ENCODE measurements at places on chromosomes 6 and 20. TPM values are rescaled to one million over a fixed set of nuclear protein-coding genes. Genes with fewer than 3 reads are reported as not detected.

GRCh38 chr6:42449917-42450476, 1.7 kb downstream of the TRERF1 start:
- peak overlapping the region; percentile 83 for H3K4me3 ChIP-seq
- H3K27me3 ChIP-seq: peaks cover 5% of the 10 kb centered on the region
- peak overlapping the region; percentile 80 for H3K27ac ChIP-seq
- peaks cover 58% of the 10 kb centered on the region for H3K4me1 ChIP-seq
- no peak for DNase-seq
- H3K36me3 ChIP-seq: peaks cover 21% of the 10 kb centered on the region

Gene PCSK2
- total RNA-seq: not detected

Gene CD164
- total RNA-seq: 209 TPM

DNA sequence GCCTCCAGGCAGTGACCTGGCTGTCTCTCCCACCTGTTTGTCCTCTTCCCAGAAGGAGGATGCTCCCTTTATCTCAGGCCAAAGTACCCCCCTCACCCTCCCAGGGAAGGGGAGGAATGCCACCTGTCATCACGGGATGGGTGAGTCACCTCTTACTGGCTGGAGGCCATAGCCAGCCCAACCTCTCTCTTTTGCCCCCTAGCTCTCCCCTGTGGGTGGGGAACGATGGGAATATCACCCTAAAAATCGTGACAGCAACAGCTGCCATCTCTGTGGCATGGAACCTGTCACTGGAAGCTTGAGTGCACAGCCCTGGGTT, 137.5 kb upstream of the PTPN1 start:
- DNase-seq: no peak
- H3K27me3 ChIP-seq: peaks cover 2% of the 10 kb centered on the region
- no peaks in the 10 kb centered on the region for H3K4me1 ChIP-seq
- H3K4me3 ChIP-seq: no peak overlapping the region
- H3K27ac ChIP-seq: no peak overlapping the region

DNA sequence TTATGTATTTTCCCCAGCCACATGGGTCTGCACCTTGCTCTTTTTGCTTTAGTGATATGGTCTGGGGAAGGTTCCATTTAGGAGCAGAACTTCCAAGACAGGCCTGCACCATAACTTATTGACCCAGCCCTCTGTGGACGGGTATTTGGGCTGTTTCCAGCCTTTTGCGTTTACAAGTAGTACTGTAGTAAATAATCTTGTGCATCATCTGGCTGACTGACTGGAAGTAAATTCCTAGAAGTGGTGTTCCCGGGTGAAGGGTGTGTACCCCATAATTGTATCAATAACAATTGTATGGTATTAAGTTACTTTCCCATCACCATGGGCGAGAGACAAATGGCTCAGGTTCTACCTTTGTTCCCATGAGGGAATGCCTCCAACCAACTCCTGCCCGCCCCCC, 31.6 kb downstream of the SPDEF start:
- no peaks in the 10 kb centered on the region for H3K36me3 ChIP-seq
- H3K27ac ChIP-seq: no peak overlapping the region
- H3K4me3 ChIP-seq: no peak overlapping the region
- H3K27me3 ChIP-seq: no peaks in the 10 kb centered on the region
- peaks cover 3% of the 10 kb centered on the region for H3K4me1 ChIP-seq
- DNase-seq: no peak

GRCh38 chr6:18601516-18602020, 214.4 kb downstream of the RNF144B start:
- no peaks in the 10 kb centered on the region for H3K36me3 ChIP-seq
- no peak overlapping the region for H3K4me3 ChIP-seq
- DNase-seq: no peak
- H3K4me1 ChIP-seq: no peaks in the 10 kb centered on the region

DNA sequence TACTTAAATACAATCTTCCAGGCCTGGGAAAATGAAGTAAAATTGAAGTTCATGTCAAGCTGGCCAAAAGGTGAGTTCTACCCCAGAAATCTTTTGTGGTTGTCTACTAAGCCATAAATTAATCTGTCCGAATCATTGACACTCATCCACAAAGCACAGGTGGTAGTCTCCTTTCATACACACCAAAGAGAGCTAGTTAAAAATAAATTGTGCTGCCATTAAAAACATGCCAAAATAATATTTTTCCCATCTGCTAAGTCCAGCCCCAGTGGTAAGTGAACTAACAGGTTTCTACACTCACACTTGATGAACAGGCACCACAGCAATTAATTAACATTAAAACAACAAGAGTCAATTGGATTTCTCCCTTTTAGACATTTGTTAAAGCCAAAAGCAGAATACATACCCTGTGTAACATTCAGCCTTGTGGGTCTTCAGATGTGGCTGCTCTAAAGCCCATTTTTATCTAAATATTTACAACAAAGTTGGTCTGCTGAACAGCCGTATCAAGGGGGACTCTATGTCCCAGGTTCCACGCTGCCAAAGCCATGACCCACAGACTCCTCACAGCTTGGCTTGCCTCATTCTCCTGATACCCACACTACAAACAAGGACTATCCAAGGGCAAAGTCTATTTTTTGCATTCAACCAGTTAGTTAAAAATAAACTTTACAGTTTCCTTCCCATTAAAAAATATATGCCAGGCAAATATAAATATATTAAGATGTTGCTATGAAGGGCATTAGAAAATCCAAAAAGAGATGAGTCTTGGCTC, 490.4 kb downstream of the BMP2 start:
- no peaks in the 10 kb centered on the region for H3K27me3 ChIP-seq
- no peak overlapping the region for H3K4me3 ChIP-seq
- no peaks in the 10 kb centered on the region for H3K4me1 ChIP-seq
- no peak for DNase-seq
- H3K36me3 ChIP-seq: no peaks in the 10 kb centered on the region

Gene PI3
- not detected for total RNA-seq

- H3K27me3 ChIP-seq: peaks cover 2% of the 10 kb centered on the region
- H3K4me3 ChIP-seq: no peak overlapping the region
- H3K4me1 ChIP-seq: peaks cover 16% of the 10 kb centered on the region
- no peaks in the 10 kb centered on the region for H3K36me3 ChIP-seq
- no peak overlapping the region for H3K27ac ChIP-seq
These were observed 141.7 kb downstream of the CD164 start for GRCh38 chr6:109240370-109241084.

Gene VGLL2
- total RNA-seq: not detected

GRCh38 chr20:45419188-45420091, 3.5 kb downstream of the PIGT start:
- peaks cover 46% of the 10 kb centered on the region for H3K36me3 ChIP-seq
- H3K4me3 ChIP-seq: no peak overlapping the region
- peak; percentile 37 for DNase-seq
- H3K27me3 ChIP-seq: no peaks in the 10 kb centered on the region

DNA sequence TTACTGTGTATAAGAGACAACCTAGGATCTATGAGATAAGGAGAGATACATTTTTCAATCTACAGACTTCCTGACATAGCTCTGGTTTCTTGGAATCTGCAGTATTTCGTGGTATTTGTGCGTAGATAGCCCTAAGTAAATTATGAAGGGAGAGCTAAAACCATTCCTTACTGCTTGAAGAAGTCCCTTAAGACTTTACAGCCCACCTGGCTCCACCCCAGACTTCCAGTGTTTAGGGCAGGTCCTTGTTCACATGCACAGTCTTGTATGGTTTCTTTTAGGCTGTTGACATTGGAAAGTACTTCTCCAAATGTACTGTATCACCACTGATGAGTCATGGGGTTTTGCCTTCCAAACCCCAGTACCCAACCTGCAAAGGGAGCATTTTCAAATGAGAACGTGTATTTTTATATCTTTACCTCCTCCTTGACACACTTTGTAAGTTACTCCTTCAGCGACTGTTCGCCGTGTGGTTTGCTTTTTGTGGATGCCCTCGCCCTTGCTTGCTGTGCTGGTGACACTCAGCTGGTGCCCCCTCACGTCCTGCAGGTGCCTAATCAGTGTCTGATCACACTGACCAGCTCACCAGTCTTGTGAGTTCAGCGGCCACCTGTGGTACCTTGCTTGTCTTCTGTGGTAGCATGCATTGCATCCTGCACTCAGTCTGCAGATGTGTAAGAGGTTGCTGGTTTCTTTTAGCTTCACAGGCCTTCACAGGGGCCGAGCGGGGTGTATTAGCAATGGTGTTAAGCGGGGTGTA, 73.3 kb downstream of the IGF2R start:
- no peaks in the 10 kb centered on the region for H3K27me3 ChIP-seq
- H3K27ac ChIP-seq: no peak overlapping the region
- H3K36me3 ChIP-seq: peaks cover 66% of the 10 kb centered on the region
- peaks cover 8% of the 10 kb centered on the region for H3K4me1 ChIP-seq
- no peak for DNase-seq

DNA sequence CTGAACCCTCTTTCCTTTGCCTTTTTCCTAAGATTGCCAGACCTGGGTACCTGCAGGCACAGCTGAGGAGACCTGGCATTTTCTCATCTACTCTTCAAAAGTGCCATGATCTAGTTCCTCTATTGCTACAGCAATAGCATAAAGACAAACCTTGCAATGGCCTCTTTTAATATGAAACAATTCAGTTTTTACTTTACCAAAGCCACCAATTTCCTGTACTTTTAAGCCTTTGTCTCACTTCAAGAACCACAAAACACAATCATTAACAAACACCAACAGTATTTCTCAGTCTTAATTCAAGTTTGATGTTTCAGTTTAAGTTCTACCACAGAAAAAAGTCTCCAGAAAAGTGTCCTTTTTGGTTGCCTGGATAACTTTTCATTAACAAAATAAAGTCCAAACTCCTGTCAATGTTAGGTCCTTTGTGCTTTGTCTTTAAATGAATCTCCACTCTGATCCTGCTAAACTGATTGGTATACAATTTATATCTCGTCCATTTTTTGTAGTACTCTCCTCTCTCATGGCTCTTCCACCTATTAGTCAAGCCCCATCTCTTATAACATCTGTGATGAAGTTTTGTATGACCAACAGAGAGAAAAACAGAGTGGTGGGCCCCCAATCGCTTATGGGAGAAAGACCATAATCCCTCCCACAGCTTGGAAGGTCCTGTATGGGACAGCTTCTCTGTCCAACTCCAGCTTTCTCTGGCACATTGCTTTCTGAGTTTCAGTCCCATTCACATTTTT, 50.5 kb upstream of the THEMIS start:
- DNase-seq: no peak
- H3K4me1 ChIP-seq: peaks cover 57% of the 10 kb centered on the region
- H3K27ac ChIP-seq: peak overlapping the region; percentile 44

GRCh38 chr6:112372226-112372806, 25.2 kb downstream of the RFPL4B start:
- H3K27ac ChIP-seq: no peak overlapping the region
- no peaks in the 10 kb centered on the region for H3K36me3 ChIP-seq
- H3K4me1 ChIP-seq: no peaks in the 10 kb centered on the region
- no peak overlapping the region for H3K4me3 ChIP-seq
- no peak for DNase-seq
- H3K27me3 ChIP-seq: peaks cover 18% of the 10 kb centered on the region

Gene MAP7
- total RNA-seq: 3.1 TPM

DNA sequence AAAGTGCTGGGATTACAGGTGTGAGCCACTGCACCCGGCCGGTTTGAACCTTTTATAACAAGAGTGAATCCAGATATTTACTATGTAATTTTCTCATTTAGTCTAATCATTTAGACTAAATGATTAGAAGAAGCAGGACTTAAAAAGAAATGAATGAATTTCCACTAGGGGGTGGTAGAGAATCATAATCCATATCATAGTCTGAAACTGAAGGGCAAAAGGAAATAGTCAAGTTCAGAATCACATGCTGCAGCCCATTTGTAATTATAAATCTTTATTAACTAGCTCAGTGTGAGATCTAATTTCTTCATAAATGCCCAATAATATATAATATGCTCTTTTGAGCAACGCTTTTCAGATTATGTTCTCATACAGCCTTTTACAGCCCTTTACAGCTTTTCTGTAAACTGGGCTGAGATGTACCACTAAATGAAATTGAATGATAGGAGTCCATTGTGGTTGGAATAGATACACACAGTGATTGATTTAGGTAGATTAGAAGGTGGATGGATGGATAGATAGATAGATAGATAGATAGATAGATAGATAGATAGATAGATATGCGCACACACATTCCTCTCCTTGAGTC, 31.8 kb downstream of the PSMB9 start:
- H3K36me3 ChIP-seq: no peaks in the 10 kb centered on the region
- H3K27me3 ChIP-seq: no peaks in the 10 kb centered on the region
- no peak overlapping the region for H3K27ac ChIP-seq
- H3K4me3 ChIP-seq: no peak overlapping the region
- peaks cover 10% of the 10 kb centered on the region for H3K4me1 ChIP-seq
- no peak for DNase-seq

Gene CST2
- not detected for total RNA-seq

Gene TSBP1
- total RNA-seq: not detected

DNA sequence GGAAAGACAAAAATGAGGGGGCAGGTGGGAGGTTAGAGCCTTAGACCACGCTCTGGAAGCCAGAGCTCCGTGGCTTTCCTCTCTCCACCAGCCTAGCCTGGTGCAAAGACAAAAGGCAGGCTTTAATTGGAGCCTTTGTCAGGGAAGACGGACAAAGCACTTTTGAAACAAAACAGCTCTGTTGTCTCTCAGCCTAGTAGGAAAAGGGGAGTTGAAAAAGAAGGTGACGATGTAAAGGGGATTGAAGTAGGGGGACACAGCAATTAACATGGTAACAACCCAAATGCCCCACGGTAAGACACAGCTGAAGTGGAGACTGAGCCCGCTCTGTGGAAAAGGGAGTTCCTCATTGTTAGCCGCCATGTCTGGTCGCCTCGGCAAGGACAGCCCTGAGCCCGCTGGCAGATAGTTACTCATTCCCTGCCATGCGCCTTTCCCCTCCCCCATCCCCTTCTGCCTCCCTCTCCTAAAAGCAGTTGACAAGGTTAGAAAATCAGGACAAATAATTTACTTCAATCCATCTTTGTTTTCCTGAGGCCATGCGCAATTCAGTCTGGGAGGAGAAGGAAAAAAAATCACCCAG, 93.0 kb downstream of the TCP11 start:
- H3K27me3 ChIP-seq: no peaks in the 10 kb centered on the region
- peaks cover 6% of the 10 kb centered on the region for H3K4me1 ChIP-seq
- H3K4me3 ChIP-seq: no peak overlapping the region
- peak; percentile 30 for DNase-seq

Gene CCN6
- total RNA-seq: 0.32 TPM

DNA sequence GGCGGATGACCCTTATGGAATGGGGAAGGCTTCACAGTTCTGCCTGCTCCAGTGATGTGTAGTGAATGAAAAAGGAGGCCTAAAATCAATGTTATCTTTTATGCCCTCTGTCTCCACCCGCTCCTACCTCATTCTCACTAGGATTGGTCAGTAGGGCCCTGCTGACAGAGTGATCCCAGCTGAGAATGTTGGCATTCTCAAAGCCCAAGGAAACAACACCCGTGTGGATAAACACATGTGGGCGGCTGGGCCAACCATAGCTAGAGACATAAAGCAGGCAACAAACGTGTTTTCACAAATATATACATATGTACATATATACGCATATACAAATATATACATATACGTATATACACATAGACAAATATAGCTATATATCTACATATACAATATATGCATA, 4.5 kb downstream of the RIPK1 start:
- H3K27ac ChIP-seq: no peak overlapping the region
- no peak for DNase-seq
- no peak overlapping the region for H3K4me3 ChIP-seq
- H3K4me1 ChIP-seq: peaks cover 62% of the 10 kb centered on the region
- H3K27me3 ChIP-seq: no peaks in the 10 kb centered on the region
- H3K36me3 ChIP-seq: peaks cover 33% of the 10 kb centered on the region

Measured in activated CD4-positive, alpha-beta T cell treated with anti-CD3 and anti-CD28 coated beads for 36 hours (primary cell).